ENCODE measurements at places on chromosomes 3 and 15.

GRCh38 chr3:45785605-45786150 lies 10.7 kb downstream of the SLC6A20 start:
- DNase-seq: peak; percentile 82

DNA sequence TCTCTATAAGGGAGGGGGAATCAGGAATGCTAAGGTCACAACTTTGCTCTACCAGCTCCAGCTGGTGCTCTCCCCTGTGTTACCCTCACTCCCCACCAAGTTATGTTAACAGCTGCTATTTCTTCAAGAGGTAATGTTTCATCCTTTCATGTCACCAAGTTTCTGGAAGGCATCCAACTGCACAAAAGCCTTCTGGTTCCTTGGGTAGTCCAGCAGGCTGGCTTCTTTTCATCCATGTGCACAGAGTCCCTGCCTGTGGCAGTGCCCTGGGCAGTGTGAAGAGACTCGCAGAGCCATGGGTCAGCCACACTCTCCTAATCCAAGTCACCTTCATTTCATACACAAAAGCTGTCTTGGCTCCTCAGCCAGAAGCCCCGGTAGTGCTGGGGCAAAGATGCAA lies 737.5 kb upstream of the LMCD1 start:
- DNase-seq: no peak

DNA sequence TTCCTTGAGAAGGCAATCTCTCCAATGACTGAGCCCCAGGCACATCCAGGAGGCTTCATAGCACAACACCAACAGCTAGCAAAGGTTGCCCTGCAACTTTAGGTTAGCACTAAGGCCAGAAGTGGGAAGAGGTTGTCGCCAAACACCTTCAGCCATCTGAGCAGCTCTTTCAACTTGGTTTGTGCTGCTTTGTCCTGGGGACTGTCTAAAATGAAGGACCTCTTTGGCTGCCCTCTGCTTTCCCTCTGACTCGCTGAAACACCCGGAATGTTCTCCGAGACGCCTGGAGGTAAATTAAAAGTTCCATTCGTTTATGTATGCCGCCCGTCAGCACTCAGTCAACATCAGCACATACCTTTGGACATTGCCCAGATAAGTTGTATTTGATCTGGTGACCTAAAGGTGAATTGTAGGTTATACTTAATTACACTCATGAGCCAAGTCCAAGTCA lies 121.2 kb upstream of the NR2F2 start:
- no peak for DNase-seq

DNA sequence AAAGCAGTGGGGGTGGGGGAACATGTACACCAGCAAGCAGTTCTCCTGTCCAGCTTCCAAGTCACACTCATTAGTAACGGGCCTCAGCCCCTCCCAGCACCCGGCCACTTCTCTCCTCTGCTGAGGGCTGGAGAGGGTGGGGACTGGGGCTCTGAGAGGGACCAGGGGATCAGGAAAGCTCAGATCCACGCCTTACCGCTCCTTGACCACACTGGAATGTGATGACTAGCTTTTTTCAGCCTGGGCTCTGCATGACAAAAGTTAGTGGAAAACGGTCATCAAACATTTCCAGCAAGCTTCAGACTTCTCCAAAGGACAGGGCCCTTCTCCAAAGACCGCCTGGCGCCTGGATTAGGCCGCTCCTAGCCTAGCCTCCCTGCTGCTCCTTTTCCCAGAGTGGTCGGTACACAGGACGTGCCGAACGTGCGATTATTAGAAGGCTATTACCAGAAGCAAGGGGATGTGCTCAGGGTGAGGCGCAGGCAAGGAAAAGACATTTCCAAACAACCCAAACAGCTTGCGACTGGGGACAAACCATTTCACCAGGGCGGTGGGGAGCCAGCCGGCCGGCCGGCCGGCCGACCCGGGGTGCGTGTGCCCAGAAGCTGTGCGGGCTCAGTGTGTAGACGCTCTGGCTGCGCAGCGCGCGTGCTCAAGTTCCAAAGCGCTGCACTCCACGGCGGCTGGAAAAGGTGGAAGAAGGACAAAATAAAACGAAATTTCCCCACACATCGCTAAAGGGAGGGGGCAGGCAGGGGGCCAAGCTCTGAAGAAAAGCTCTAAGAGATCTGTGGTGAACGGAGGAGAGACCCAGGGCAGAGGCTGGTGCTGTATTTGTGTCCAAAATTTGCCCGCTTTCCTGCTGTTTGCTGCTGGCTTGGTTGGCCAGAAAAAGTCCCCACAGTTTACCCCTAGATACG lies 51.0 kb upstream of the SSR3 start:
- no peak for DNase-seq

GRCh38 chr3:160811237-160811548 lies 55.2 kb downstream of the PPM1L start:
- no peak for DNase-seq

DNA sequence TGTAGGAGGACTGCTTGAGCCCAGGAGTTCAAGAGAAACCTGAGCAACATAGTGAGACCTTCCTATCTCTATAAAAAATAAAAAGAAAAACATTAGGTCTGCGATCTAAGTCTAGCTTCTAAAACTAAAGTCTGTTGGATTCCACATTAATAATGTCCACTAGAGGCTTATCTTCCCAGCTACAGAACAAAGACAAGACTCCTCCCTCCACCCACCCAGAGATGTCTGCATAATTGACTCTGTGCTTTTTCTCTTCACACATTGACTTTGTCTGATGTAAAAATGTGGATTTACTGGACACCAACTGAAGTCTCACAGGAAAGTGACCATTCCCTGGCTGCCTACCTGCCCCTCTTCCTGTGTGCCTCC lies 91.8 kb downstream of the ATP10A start:
- DNase-seq: no peak

DNA sequence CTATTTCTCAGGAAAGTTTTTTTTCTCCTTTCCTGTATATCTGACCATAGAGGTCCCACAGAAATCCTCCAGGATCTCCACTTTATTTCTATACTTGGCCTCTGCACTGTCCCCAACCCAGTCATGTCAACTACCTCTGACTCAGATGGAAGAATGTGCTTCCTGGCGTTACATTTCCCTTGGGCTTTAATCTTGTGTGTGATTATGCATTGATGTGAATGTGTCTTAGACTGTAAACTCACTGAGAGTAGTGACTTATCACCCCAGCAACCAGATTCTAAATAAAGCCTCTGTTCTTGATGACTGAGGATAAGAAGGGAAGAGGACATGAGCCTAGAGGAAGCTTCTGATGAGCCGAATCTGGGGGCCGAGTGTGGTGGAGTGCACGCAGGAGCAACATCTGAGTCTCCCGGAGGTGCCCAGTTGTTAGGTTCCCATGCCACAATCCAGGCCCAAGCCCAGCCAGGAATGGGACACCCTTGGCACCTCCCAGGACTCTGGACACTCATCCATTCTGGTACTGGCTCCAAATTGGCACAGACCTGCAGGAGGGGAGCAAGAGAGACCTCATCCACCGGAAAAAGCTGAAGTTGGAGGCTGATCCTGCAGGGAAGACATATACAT lies 32.1 kb upstream of the HEG1 start:
- no peak for DNase-seq
